ENCODE measurements at places on chromosomes 6 and 20.

GRCh38 chr6:106134906-106135634 lies 48.9 kb downstream of the PRDM1 start:
- no peak for DNase-seq

- DNase-seq, result no peak
These were observed 105.1 kb upstream of the HCRTR2 start for GRCh38 chr6:55069132-55069781.

GRCh38 chr20:39800111-39800510 lies 838.0 kb downstream of the DHX35 start:
- no peak for DNase-seq

GRCh38 chr6:107633680-107634323 lies 143.9 kb downstream of the SOBP start:
- no peak for DNase-seq

- no peak for DNase-seq
These were observed 73.8 kb upstream of the SCP2D1 start for GRCh38 chr20:18739751-18740166.

DNA sequence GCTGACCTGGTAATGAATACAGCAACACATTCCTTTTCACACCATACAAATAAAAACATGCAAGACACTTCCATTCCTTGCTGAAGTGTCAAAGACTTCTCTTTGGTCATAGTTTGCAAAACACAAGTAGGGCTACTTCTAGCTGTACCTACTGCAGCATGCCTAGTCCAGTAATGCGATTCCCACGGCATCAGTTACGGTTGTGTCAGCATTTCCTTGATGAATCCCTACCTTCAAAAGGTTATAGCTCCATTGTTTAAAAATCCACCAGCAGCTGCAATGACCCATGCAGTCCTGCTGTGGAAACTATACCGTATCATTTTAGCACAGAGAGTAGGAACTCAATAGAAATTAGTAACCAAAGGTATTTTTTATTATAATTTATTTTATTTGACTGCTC lies 1371.5 kb downstream of the EPHA7 start:
- DNase-seq, result no peak

- no peak for DNase-seq
These were observed 65.5 kb downstream of the ANKRD60 start for GRCh38 chr20:58162986-58163385.

DNA sequence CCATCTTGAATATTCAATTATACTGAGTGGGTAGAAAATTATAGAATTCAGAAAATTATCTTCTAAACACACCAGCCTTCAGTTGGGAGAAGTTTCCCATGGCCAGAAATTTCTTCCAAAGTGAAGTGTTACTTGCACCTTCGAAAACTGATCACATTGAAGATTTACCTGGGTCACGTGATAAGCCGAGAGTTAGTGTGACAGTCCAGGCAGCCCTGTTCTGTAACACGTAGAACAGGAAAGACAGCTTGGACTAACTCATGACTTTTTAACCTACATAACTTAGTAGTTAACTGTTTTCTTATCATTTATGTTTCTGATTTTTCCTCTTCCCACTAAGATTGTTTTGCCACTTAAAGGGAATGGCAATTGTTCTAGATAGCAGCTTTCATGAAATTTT lies 118.3 kb upstream of the MTHFD1L start:
- DNase-seq, result no peak

DNA sequence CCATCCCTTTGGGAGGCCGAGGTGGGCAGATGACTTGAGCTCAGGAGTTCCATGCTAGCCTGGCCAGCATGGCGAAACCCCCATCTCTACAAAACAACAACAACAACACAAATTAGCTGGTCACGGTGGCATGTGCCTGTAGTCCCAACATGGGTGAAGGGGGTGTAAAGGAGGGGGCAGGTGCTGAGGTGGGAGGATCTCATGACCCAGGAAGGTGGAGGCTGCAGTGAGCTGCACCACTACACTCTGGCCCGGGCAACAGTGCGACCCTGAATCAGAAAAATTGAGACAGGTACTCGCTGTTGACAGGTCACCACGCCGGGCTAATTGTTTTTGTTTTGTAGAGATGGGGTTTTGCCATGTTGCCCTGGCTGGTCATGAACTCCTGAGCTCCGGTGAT lies 4.2 kb downstream of the SCAF8 start:
- no peak for DNase-seq

GRCh38 chr6:120410586-120410985 lies 923.7 kb downstream of the TBC1D32 start:
- no peak for DNase-seq

DNA sequence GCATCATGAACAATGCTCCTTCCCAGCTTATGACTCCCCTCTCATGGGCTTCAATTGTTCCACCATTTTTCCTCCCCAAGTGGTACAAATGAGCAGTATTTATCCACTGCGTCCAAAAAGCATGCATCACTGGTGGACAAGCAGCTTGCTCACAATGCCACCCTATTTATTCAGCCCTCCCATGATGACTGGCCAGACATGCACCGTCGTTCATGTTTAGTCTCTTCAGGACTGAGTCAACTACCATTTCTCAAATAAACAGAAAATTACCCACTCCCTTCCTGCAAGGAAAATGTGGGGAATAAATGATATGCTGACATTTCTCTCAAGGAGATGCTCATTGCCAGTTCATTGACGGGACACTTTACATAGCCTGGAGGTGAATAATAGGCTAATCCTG lies 300.4 kb downstream of the C6orf118 start:
- no peak for DNase-seq

GRCh38 chr6:90149280-90149679 lies 147.4 kb downstream of the BACH2 start:
- no peak for DNase-seq

GRCh38 chr6:99305021-99305554 lies 44.4 kb downstream of the FAXC start:
- no peak for DNase-seq

- no peak for DNase-seq
These were observed 18.7 kb downstream of the SRXN1 start for GRCh38 chr20:634148-634925.

DNA sequence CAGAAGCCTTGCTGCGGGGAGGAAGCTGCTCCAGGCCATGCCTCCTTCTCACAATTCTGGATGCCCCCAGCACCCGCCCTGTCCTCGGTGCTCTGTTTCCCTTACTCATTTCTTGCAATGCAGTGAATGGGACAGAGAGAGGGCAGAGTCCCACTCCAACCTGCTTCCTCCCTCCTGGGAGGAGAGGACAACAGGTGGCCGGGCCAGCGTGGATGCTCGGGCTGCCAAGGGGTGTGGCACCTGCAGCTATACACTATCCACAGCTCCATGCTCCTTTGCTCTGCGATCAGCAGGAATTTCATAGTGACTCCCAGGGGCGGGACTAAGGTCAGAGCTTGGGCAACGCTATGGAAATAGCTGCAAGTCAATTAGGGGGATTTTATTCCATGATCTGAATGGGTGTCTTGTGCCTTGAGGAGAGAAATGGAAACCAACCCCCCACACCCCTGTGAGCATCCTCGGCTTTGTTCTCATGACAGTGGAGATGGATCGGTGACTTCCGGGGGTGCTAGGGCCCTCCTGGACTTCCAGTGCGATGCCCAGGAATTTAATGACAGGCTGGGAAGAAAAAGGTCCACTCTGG lies 192.5 kb downstream of the MYLK4 start:
- DNase-seq, result no peak

DNA sequence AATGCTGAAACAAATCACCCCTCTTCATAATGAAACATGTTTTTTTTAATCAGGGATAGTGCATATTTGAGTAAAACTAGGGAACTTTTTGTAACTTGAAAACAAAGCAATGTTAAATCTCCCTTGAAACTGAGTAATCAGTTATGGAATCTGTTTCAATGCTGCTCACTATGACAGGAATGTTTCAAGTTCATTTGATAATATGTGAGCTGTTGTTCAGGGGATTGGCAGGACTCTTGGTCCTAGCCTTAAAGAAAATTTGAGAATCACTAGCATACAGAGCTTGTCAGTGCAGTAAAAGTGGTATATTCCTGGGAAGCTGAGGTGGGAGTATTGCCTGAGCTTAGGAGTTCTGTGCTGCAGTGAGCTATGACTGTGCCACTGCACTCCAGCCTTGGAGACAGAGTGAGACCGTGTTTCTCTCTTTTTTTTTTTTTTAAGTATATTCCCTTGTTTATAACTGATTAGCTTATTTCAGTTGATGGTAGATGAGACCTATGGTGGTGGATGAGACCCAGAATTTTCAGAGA lies 21.6 kb upstream of the CALHM6 start:
- no peak for DNase-seq

DNA sequence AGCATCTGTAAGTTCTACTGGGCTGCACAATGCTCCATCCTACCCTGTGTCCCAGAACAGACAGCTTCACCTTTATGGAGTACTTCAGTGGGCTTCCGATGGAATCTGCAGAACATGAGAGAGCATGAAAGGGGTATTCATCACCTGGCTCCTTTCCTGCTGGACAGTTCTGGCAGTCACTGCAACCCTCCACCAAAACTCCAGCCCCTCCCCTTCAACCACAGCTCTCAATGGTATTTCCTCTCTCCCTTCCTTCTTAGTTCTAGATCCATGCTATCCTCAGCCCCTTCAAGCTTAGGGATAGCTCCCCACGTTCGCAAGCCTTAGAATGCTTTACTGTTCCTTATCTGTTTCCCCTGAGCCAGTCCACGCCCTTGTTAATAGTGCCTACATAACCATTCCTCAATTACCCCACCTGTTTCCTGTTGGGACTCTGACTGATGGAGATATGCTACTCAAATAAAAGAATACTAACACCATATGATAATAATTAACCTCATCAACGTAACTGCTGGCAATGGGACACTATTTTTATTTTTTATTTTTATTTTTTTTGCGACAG lies 26.8 kb downstream of the TRAM2 start:
- no peak for DNase-seq

- no peak for DNase-seq
These were observed 88.4 kb downstream of the ZDHHC14 start for GRCh38 chr6:157469378-157469777.

- no peak for DNase-seq
These were observed 173.8 kb downstream of the VEGFA start for GRCh38 chr6:43943781-43944250.

DNA sequence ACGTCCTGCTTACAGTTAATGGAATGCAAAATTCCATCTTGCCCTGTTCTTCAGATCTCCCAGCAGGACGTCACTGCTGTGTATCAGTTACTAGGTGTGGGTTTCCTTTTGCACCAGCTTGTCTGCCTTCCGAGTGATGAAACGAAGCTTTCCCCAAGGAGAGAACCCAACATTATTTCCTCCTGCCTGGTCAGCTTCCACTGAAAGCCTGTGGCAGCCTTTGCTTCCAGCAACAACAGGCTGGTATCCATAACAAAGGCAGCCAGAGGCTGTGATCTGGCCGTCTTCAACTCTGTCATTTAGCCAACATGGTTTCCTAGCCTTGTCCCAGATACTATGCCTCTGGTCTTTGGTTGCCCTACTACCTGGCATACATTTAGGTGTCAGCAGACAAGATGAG lies 78.9 kb upstream of the HEY2 start:
- DNase-seq, result no peak

GRCh38 chr6:131257104-131257503 lies 121.8 kb downstream of the AKAP7 start:
- no peak for DNase-seq

GRCh38 chr6:138568997-138569396 lies 69.7 kb upstream of the NHSL1 start:
- DNase-seq, result no peak

- no peak for DNase-seq
These were observed 184.3 kb downstream of the DST start for GRCh38 chr6:56458324-56458884.

GRCh38 chr20:60863548-60863947 lies 388.5 kb upstream of the CDH4 start:
- no peak for DNase-seq

DNA sequence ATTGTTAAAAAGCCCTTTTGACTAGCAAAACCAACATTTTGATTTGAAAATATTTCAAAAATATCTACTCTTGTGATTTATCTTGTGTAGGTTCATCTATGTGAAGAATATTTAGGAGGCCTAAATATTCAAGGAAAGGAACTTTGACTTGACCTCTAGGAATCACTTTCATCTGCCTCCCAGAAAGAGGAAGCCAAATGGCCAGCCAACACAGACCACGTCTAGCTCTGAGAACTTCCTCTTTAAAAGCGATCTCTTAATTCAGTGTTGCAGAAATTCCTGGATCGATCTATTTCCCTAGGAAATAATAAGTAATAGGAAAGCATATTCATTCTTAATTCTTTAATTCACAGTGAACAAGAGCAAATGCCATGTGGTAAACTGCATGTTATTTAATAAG lies 9.6 kb upstream of the MOXD1 start:
- no peak for DNase-seq

GRCh38 chr20:55140631-55141030 lies 665.2 kb downstream of the DOK5 start:
- no peak for DNase-seq

DNA sequence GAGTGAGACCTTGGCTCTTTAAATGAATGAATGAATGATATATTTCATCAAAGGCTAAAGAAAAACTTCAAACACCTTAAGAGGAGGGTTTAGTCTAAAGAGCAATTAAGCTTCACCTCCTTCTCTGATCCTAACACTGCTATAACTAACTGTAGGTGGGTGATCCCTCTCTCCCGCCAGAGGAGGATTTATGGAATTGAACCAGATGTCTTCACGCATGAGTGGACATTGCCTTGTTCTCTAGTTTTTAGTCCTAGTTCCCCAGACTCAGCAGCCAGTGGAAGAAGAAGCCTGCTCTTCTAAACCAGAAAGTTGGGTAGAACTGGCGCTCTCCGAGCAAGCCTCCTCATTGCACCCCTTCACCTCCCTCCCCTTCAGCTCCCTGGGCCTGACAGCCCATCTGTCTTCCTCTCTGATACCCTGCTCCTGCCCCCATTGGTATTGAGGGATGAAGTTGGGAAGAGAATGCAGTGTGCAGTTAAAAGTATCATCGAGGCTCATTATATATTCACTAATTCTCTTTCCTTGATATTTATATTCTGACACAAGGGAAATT lies 142.7 kb downstream of the ARID1B start:
- no peak for DNase-seq

GRCh38 chr20:64055893-64056638 lies 6.6 kb upstream of the SOX18 start:
- no peak for DNase-seq

DNA sequence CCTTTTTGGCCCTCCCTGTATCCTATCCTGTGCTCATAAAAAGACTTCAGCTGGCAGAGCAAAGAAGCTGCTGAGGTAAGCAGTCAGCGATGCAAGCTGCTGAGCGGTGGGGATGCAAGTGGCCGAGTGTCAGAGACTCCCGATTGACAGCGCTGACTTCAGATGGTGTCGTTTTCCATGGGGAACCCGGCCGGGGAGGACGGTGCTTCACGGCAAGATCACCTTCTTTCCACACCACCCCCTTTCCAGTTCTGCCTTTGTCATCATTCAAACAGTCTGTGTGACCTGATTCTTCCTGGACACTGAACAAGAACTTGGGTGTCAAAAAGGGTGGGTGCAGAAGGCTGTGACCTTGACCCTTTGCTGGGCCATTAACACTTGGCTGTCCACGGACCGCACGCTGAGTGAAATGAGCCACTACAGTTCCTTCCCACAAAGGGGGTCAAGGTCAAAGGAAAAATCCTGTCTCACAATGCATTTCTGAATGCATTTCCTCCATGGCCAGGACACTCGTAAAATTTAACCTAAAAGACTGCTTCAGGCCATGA lies 52.9 kb upstream of the UNC93A start:
- DNase-seq, result no peak

- no peak for DNase-seq
These were observed 1.9 kb downstream of the FAM135A start for GRCh38 chr6:70415247-70415646.

- DNase-seq, result no peak
These were observed 145.3 kb upstream of the NRN1 start for GRCh38 chr6:6152060-6152459.

- DNase-seq, result no peak
These were observed 12.9 kb upstream of the GFOD1 start for GRCh38 chr6:13500264-13500663.
